ENCODE measurements at places on chromosomes 3 and 15.

DNA sequence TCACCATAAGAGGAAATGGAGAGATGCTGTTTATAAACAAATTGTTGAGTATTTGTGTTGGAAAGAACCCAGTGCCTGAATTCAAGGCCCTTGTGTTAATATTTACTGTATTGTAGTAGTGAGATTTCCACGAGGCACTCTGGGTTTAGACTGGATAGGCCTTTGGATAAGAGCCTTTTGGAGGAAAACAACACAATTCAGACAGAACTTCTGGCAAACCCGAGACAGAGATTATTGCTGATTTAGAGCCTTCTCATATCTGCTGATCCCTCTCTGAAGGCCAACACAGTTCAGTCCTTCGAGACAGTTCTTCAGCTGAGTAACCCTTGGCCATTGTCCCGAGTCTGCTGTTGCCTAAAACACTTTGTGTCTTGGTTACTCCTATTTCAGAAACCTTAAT lies 55.7 kb downstream of the LMCD1 start:
- DNase-seq, result no peak

- no peak for DNase-seq
These were observed 45.9 kb upstream of the ABHD10 start for GRCh38 chr3:111932946-111933345.

DNA sequence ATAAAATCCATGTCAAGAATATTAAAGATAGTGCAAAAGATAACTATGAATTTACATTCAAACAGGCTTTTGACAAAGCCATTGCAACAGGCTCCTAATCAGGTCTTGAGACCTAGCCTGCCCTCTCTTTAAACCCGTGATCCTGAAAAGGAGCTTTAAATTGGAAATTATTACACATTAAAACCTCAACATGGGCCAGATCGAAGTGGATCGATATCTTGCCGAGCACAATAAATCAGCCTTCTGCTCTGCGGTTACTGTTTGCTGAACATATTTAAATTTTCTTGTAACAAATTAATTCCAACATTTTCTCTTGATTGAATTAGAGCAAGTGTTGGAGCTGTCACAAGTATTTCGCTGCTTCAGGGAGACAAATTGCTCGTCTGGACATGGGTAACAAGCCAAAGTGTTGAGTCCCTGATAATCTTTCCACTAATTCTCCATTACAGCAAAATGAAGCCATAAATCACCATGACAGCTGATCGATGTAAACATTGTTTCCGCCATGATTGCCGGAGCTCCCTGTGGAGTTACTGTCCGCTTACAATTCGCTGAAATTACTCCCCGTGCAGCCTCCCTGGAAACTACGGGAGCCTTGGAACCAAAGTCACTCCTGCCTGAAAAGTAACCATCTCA lies 47.6 kb downstream of the SHOX2 start:
- no peak for DNase-seq

DNA sequence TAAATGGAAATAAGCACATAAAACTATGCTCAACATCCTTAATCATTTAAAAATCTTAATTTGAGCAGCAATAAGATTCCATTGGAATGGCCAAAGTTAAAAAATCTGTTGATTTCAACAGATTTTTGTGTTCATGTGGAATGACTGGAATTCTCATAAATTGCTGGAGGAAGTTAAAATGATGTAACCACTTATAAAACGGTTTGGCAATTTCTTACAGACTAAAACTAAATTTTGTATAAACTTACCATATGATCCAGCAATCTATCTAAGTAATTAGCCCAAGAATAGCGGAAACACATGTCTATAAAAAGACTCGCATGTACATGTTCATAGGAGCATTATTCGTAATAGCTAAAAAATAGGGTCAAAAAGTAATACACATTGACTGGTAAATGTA lies 1713.6 kb downstream of the SI start:
- no peak for DNase-seq

- DNase-seq, result no peak
These were observed 45.6 kb downstream of the DCBLD2 start for GRCh38 chr3:98855806-98856400.

GRCh38 chr15:40102897-40103858 lies 5.5 kb downstream of the BMF start:
- no peak for DNase-seq

DNA sequence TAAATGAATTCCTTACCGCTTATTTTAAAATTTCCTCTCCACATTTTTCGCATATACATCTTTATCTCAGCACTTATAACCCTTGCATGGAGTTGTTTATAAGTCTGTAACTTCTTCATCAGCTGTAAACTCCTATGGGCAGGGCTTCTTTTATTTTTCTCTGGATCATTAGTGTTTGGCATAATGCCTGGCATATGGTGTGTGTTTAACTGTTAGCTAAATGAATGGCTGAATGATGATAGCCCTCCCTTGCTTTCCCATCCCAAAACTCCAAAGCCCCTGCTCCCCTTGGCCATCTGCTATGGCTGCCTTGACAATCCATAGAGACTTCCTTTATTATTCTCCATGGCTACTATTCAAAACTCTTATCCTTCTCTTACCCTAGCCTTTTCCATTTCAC lies 48.1 kb upstream of the SEMA6D start:
- no peak for DNase-seq

DNA sequence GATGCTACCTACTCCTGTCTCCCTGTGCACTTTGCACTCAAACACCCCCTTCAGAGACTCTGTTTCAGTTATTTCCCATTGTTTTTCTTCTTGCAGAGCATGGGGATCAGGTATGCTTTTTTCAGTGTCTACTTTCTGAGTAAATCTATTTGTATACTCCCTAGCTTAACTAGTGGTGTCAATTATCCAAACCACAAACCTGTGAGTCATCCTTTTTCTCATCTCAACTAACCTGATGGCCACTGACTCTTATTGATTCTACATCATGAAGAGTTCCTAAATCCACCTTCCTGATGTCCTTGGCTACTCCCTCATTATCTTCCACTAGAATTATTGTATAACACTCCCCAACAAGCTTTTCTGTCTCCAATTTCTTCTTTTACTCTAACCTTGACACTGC lies 68.0 kb downstream of the DIPK2A start:
- no peak for DNase-seq

DNA sequence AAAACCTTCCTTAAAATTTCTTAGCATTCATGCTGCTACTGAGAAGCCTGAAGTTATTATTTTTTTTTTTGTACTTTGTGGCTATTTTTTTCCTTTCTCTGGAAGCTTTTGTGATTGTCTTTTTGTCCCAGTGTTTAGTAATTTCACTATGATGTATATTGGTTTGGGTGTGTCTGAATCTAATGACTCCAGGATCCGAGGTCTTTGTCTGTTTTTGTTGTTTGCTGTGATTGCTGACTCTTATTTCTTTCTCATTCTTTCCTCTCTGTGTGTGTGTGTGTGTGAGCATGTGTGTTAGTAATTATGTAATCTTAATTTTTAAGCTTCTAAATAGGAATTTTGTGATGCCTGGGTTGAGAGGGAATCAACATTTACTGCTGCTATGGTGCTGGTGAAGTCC lies 152.0 kb downstream of the RAP2B start:
- no peak for DNase-seq

DNA sequence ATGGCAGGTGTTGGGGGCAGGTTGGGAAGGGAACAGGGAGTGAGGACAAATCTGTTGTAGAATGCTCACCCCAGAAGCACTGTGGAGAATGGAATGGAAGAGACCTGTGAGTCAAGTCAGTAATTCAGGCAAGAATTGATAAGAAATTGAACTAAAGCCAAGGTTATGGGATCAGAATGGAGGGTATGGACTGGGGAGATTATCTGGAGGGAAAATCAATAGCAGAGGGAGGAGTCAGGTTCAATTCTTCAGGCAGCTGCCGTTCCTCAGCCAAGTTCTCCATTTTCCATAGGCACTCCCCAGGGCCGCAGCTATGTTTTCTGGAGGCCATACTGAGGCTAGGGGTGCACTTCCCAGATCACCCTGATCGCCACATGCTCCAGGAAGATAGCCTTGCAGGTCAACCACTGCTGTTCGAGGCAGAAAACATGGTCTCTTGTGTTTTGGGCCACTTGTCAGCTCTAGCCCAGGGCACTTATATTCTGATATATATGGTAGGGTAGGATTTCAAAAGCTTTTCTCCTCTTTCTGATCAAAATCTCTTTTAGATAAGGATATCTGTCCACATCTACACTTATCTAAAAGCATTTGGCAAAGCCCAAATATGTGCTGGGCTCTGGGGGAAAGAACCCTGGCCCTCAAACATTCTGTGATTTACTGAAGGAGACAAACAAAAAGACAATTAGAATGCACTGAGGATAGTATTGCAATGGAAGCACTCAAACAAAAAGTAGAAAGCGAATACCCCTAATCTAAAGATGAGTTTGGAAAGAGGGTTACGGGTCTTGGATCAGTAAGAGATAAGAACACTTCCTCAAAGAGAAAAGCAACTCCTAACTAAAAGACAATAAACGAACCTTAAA lies 92.3 kb downstream of the TMEM212 start:
- no peak for DNase-seq

GRCh38 chr15:88126695-88127431 lies 129.7 kb downstream of the NTRK3 start:
- DNase-seq, result no peak

DNA sequence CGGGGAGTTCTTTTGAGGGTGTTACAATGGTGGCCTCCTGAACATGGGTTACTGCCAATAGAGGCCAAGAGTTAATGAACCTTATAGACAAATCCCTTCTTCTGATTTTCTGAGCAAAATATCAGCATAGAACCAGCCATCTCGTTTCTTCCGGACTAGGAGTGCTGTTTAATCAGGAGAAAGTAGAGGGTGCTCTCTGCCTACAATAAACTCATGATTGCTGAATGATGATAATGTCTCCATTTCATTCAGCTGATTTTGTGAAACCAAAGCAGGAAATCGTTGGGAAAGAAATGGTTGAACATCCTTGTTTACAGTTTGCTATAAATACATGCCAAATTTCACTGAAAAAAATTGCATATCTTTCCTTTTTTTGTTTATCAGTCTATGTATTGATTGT lies 142.8 kb upstream of the PLSCR5 start:
- no peak for DNase-seq

DNA sequence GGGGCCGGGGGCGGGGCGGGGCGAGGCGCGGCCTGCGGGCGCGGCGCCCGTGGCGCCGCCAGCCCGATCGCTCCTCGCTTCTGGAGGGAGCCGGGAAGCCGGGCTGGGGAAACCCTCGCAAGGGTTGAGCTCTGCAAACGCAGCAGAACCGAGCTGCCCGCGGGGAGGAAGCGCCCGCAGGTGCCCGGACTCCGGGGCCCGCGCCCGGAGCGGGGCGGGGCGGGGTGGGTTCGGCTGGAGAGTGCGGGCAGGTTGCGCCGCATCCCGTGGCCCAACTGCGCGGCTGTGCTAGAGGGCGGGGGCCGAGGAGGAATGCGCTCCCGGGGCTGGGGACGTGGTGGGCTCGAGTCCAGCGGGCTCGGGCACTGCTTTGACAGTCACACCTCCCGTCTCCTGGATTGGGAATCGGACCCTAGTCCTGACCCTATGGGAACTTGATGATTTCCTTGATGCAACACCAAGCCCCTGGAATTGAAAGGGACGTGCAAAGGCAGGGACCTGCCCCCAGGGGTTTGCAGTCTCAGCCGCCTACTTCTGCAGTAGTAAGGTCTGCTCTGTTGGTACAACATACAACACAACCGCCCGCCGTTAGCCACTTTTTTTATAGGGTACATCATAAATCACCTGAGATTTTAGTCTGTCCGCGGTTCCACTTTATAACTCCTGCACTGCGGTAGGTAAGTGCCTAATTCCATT lies 34.3 kb downstream of the ZBTB38 start:
- no peak for DNase-seq

DNA sequence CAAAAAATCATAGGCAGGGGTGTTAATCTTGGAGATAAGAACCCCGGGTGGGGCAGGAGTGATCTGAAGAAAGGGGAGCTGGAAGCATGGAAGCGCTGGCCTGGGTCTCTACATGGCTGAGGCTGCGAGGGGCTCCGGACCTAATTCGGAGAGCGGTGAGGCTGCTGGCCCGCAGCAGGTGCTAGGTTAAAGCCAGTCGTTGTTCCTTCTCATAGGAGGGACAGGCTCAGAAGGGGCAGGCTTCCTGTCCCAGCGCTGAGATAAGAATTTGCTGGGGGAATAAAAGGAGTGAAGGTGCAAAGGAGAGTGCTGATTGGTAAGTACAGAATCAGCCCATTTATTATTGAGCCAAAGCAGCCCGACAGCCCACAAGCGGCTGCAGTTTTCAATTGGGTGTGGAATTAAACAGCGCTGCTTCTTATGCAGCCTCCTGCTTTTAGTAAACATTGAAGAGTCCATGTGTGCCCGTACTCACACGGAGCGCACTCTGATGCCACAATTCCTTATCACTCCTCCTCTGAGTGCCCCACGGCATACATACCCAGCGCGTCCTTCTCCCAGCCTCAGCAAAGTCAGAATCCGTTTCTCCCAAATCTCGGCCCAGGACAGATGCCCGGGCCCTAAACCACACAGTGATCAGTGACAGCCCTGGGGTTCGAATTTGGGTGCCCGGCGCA lies 17.1 kb downstream of the CHST13 start:
- no peak for DNase-seq

DNA sequence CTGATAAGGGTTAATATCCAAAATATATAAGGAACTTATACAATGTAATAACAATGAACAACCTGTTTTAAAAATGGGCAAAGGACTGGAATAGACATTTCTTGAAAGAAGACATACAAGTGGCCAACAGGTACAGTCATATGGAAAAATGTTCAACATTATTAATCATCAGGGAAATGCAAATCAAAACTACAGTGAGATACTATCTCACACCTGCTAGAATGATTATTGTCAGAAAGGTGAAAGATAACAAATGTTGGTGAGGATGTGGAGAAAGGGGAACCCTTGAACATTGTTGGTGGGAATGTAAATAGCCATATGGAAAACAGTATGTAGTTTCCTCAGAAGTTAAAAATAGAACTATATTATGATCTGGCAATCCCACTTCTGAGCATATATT lies 20.4 kb downstream of the GOLM2 start:
- no peak for DNase-seq

GRCh38 chr3:165786013-165786412 lies 51.2 kb downstream of the BCHE start:
- DNase-seq, result no peak

DNA sequence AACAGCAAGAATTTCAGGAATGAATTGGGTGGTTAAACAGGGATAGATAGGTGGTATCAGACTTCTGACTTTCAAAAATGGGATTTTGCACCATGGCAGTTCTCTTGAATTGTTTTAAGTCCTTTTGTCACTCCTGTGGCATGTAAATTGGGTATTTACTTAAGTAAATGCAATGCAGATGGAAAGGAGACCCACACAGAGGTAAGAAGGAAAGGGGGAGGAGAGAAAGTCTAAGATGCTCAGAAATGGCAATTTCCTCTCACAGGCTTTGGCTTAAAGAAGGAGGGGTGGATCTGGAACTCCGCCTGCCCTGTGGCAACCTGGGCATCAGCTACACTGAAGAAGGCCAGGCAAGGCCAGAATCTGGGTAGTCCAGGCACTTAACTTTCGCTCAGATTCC lies 197.1 kb upstream of the UBE2E1 start:
- no peak for DNase-seq
